ENCODE measurements at places on chromosomes 3 and 15. TPM values are rescaled to one million over a fixed set of nuclear protein-coding genes. Genes with fewer than 3 reads are reported as not detected.
A peak's percentile ranks its signal among the peaks of the same experiment; 100 is the strongest.

DNA sequence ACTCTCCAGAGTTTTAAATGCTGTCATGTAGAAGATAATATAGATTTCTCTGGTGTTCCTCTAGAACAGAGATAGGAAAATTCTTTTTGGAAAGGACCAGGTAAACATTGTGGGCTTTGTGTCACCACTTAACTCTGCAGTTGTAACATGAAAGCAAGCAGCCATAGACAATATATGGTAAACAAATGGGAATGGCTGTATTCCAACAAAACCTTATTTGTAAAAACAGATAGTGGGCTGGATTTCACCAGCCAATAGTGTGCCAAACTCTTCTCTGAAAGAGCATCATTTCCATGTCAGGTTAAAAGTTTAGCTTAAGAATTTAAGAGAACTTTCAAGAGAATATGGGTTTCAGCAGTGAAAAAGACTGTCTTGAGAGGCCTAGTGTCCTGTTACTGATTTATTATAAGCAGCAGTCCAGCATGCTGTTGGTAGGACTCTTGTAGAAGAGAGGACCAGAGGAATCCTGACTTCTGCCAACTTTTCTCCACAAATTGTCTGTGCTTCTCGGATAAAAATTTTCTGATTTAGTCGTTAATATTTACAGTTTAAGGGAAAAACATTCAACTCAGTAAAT is 107.7 kb downstream of the TCF12 start:
- no peak overlapping the region for H3K27ac ChIP-seq
- no peak for DNase-seq
- peaks cover 6% of the 10 kb centered on the region for H3K4me1 ChIP-seq
- no peaks in the 10 kb centered on the region for H3K36me3 ChIP-seq

DNA sequence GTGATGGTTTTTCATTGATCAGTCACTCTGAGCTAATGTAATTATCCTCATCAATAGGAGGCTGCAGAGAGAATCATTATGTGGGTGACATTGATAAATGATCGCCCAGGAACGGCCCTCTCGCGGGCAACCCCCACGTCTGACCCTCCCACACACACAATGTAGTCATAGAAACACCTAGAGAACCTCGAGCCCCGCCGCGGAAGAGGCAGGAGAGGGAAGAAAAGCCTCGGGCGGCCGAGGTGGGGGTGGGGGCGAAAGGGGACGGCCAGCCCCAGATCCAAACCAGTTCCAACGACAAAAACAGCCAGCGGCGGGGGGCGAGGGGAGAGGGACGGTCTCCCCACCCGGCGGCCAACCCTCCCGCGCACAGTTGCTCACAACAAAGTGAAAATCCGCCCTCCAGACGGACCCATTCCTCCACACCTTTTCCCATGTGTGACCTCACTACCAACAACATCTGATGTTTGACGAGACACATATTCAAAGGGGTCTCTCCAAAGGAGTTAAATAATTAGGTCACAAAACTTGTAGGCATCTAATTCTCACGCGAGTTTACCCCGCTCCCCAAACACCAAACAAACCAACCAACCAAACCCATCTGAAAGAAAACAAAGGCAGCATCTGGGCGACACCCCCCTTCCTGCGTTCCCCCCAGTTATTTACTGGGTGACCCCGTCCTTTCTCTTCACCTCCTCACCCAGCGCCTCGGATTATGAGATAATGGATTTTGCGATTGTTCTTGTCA is 213.0 kb downstream of the MEIS2 start:
- no peaks in the 10 kb centered on the region for H3K4me1 ChIP-seq
- no peak for DNase-seq
- H3K27me3 ChIP-seq: peaks cover 9% of the 10 kb centered on the region
- H3K36me3 ChIP-seq: no peaks in the 10 kb centered on the region
- peak overlapping the region; percentile 29 for H3K4me3 ChIP-seq
- H3K27ac ChIP-seq: no peak overlapping the region

- H3K36me3 ChIP-seq: no peaks in the 10 kb centered on the region
- H3K4me3 ChIP-seq: peak overlapping the region; percentile 44
- H3K27me3 ChIP-seq: peaks cover 11% of the 10 kb centered on the region
- no peaks in the 10 kb centered on the region for H3K4me1 ChIP-seq
Observed at GRCh38 chr15:40844696-40845030, 815 bp downstream of the SPINT1 start.

DNA sequence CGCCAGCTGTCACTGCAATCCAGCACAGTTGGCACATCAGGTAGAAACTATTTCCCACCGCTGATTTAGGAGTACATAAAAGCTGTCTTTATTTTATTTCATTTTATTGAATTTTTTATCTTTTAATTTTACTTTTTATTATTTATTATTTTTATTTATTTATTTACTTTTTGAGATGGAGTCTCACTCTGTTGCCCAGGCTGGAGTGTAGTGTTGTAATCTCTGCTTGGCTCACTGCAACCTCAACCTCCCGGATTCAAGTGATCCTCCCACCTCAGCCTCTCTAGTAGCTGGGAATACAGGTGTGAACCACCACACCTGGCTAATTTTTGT is 31.0 kb downstream of the SRGAP3 start:
- no peak overlapping the region for H3K4me3 ChIP-seq
- no peaks in the 10 kb centered on the region for H3K36me3 ChIP-seq
- no peak for DNase-seq
- H3K27ac ChIP-seq: no peak overlapping the region
- no peaks in the 10 kb centered on the region for H3K27me3 ChIP-seq
- H3K4me1 ChIP-seq: no peaks in the 10 kb centered on the region

- H3K36me3 ChIP-seq: no peaks in the 10 kb centered on the region
- DNase-seq: peak; percentile 56
- no peak overlapping the region for H3K27ac ChIP-seq
- H3K27me3 ChIP-seq: no peaks in the 10 kb centered on the region
- no peak overlapping the region for H3K4me3 ChIP-seq
- H3K4me1 ChIP-seq: peaks cover 17% of the 10 kb centered on the region
Observed at GRCh38 chr3:178084938-178085816, 451.1 kb upstream of the KCNMB2 start.

GRCh38 chr3:190695994-190696393 is 166.5 kb downstream of the GMNC start:
- H3K4me1 ChIP-seq: no peaks in the 10 kb centered on the region
- peak overlapping the region; percentile 14 for H3K27ac ChIP-seq
- H3K4me3 ChIP-seq: no peak overlapping the region
- no peaks in the 10 kb centered on the region for H3K27me3 ChIP-seq

DNA sequence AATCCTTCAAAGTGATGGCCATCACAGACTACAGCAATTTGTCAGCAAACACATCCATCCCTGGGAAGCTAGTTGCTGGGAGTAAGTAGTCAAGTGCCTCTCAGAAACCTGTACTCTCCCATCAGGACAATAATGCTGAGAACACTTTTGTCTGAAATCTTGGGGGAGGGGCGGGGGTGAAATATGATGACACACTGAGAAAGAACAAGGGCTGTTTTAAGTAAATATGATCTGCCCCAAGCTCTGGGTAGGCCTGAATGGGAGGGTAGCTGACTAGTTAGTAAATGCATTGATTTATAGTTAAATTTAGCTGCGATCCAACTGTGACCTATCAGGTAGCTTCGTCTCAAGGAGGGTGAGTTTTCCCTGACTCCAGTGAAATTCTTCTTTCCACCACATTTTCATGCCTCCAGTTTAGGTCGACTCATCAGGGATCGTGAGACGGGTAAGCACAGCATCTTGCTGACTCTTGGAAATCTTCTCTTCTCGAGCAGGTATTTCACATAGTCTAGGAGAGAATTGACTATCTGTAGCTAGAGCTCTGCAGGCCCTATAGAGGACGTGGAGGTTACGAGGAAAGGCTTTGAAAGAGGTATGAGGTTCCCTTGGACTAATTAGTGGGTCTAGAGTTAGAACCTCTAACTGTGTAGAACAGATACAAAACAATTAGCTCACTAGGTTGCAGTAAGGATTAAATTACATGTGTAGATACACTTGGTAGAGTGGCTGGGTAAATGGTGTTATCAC is 213.4 kb upstream of the SLC2A2 start:
- no peaks in the 10 kb centered on the region for H3K4me1 ChIP-seq
- DNase-seq: no peak
- H3K27ac ChIP-seq: no peak overlapping the region
- no peak overlapping the region for H3K4me3 ChIP-seq
- H3K27me3 ChIP-seq: no peaks in the 10 kb centered on the region

DNA sequence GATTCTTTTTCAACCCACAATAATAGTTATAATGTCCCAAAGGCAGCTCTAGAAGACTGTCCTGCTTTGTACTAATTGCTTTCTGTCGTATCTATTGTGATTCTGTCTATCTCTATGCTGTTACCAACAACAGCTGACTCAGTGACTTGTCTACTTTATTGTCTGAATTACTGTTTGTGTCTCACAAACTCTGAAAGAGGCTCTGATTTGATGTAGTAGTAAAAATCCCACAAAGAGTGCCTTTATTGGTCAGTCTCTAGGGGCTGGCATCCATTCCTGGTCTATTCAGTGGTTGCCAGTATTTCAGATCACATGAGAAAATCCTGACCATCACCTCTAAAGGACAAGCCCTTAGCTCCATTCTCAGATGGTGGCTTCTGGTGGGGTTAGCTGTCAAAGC is 254.2 kb downstream of the NSUN3 start:
- H3K36me3 ChIP-seq: no peaks in the 10 kb centered on the region
- H3K4me1 ChIP-seq: no peaks in the 10 kb centered on the region
- DNase-seq: no peak
- H3K27me3 ChIP-seq: no peaks in the 10 kb centered on the region
- no peak overlapping the region for H3K27ac ChIP-seq

DNA sequence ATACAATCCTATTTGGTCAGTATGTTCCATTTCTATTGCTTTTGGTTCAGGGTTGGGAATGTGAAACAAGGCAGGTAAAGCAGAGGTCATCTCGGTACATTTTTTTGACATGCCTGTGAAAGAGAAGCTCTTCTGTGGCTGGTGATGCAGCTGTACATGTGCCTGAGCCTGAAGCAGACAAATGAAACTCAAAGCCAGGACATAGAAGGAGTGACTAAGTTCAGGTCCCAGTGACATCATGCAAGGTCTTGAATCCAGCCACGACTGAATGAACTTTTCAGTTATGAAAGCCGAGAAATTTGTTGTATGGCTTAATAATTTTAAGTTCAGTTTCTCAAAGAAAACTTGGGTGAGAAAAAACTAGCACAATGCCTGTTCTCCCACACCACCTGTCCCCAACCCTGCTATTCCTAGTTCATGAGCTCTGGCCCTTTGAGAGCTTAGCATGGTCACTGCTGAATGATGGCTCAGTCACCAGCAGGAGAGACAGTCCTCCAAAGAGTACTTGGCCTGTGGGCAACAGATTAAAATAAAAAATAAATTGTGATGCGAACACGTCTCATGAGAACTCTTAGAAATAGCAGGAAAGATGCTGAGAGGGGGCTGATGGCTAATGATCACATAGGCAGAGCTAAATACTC is 600.2 kb upstream of the GRM7 start:
- no peak for DNase-seq
- H3K4me3 ChIP-seq: no peak overlapping the region
- H3K36me3 ChIP-seq: no peaks in the 10 kb centered on the region
- H3K27me3 ChIP-seq: no peaks in the 10 kb centered on the region

DNA sequence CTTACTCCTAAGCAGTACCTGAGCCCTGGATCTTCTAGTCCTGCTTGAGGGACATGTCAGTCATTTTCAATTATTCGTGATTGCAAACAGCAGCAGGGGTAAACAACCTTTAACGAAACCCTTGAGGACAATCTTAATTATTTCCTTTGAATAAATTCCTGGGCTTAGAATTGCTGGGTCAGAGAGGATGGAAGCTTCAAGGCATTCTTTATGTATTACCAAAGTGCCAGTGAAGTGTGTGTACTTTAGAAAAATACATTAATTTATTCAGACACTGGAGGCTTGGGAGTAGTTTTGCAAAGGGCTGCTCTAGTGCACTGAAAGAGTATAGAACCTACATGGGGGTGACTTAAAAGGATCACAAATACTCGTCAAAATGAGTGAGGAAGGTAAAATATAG is 280.8 kb upstream of the LRRFIP2 start:
- H3K27ac ChIP-seq: no peak overlapping the region
- peaks cover 5% of the 10 kb centered on the region for H3K4me1 ChIP-seq

- no peak overlapping the region for H3K4me3 ChIP-seq
- H3K27ac ChIP-seq: no peak overlapping the region
- no peaks in the 10 kb centered on the region for H3K4me1 ChIP-seq
- no peaks in the 10 kb centered on the region for H3K36me3 ChIP-seq
- no peaks in the 10 kb centered on the region for H3K27me3 ChIP-seq
Observed at GRCh38 chr3:169285057-169286033, 378.2 kb downstream of the MECOM start.

- DNase-seq: no peak
- no peak overlapping the region for H3K27ac ChIP-seq
- H3K4me3 ChIP-seq: no peak overlapping the region
- no peaks in the 10 kb centered on the region for H3K27me3 ChIP-seq
- no peaks in the 10 kb centered on the region for H3K36me3 ChIP-seq
Observed at GRCh38 chr3:141057946-141058800, 7.0 kb downstream of the SPSB4 start.

DNA sequence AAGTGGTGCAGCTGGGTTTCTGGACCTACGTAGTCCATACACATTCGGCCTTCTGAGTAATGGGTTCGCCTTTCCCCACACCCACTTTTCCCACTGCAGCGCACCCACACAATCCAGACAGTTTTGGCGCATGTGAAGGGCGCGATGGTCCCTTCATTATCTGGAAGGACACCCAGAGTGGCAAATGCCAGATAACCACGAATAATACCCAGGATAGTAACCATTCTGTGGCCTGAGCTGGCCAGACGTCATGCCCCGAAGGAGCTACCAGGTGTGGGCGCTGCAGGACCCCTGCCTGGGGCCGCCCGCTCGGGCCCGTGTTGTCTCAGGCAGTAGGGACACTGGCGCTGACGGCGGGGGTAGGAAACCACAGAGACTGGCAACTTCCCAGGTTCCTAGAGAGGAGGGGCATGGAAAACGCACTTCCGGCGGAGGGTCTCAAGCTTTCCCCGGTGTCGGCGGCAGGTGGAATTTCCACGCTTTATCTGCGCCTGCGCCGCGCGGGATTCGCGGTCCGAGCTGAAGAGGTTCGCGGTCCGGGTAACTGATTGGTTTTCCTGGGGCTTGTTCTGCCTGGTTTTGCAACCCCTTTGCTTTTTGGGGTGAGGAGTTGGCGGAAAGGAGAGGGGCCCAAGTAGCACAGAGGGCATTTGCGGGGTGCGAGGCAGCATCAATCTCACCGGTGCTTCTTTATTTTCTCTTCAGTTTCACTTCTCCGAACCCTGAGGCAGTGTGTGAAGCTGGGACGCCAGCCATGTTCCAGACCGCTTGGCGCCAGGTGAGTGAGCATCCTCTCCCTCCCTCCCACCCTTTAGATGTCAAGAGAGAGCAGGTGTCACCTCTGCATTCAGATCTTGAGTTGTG is at the start of gene ZNF620:
Gene ZNF620, plus strand, starts transcription at position 441 of the 864 bp plus-strand sequence. Its CDS starts 314 bp downstream, at position 755.
- H3K27ac ChIP-seq: peak within 1 kb of the TSS; percentile 42
- no peaks in the 10 kb centered on the region for H3K27me3 ChIP-seq
- DNase-seq: peak; percentile 85
- no peaks in the 10 kb centered on the region for H3K4me1 ChIP-seq

Gene LRTM1
- total RNA-seq: not detected

Gene VIPR1
- total RNA-seq: 17.5 TPM

Gene SOX14
- not detected for total RNA-seq

Gene GAP43
- not detected for total RNA-seq

Gene XCR1
- not detected for total RNA-seq

Gene TGM5
- not detected for total RNA-seq

Gene CPNE4
- not detected for total RNA-seq

Measured in right lobe of liver (tissue), 6 donors.